ENCODE measurements at places on chromosomes 4 and X.

GRCh38 chr4:963276-964225 is 9.8 kb downstream of the DGKQ start:
- no peak for DNase-seq

- DNase-seq = no peak
Observed at GRCh38 chrX:10387011-10387410, 230.2 kb downstream of the CLCN4 start.

DNA sequence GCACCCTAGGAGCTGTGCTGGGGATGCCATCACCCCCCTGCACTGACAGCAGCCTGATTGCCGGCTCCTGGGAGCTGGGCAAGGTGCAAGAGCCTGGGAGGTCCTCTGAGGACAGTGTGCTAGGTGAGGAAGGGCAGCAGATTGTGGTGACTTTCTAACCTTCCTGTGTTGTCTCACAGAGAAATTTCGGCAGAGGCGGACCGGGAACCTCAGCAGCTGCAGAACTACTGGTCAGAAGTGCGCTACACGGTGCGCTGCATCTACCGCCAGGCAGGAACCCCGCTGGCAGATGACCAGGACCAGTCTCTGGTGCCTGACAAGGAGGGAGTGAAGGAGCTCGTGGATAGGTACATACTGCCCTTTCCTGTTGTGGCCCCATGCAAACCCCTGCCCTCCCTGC is 89.8 kb downstream of the FAM193A start:
- no peak for DNase-seq

- no peak for DNase-seq
Observed at GRCh38 chrX:53089925-53090324, 4.0 kb upstream of the KANTR start.

- DNase-seq = peak; percentile 5
Observed at GRCh38 chrX:46957297-46957696, 45.1 kb downstream of the JADE3 start.

- no peak for DNase-seq
Observed at GRCh38 chr4:153825126-153825525, 36.2 kb upstream of the SFRP2 start.

- no peak for DNase-seq
Observed at GRCh38 chrX:69237236-69237635, 72.0 kb upstream of the PJA1 start.
